ENCODE measurements at places on chromosomes 16 and 17.
A peak's percentile ranks its signal among the peaks of the same experiment; 100 is the strongest.

GRCh38 chr16:85675251-85675874, 13.4 kb downstream of the GINS2 start:
- peak; percentile 42 for DNase-seq

DNA sequence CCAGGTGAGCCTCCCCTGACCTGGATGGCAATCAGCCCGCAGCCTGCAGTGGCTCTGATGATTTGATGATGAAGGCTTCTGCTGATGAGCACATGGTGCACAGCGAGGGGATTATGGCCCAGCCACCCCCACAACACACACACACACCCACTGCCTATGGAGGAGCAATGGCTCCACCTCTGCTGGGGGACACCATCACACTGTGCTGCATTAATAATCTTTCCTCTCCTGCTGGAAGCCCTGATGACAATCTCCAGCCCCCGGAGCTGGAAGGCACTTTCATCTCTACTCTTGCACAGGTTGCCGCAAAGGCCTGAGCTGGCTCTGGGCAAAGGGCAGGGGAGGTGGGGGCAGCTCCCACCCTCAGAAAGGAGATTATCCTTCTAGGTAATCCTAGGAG, 79.9 kb downstream of the PLXDC1 start:
- DNase-seq, result no peak

- no peak for DNase-seq
Measured at GRCh38 chr16:12144355-12144754, 167.8 kb downstream of the SNX29 start.

DNA sequence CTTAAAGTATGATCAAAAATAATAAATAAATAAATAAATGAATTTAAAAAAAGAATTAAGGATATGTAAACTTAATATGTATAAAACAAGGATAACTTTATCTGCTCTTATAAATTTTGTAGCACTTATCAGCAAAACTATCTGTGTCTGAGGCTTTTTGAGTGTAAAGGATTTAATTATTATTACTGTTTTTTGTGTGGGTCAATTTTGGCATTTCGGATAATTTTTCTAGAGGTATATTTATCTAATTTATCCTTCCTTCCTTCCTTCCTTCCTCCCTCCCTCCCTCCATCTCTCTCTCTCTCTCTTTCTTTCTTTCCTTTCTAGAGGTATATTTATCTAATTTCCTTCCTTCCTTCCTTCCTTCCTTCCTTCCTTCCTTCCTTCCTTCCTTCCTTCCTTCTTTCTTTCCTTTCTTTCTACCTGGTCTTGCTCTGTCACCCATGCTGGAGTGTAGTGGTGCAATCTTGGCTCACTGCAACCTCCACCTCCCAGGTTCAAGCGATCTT, 120.8 kb downstream of the ABCA8 start:
- no peak for DNase-seq

GRCh38 chr16:47045023-47045422, 71.5 kb upstream of the DNAJA2 start:
- DNase-seq, result no peak

GRCh38 chr17:46935658-46936266, 12.8 kb downstream of the GOSR2 start:
- no peak for DNase-seq

DNA sequence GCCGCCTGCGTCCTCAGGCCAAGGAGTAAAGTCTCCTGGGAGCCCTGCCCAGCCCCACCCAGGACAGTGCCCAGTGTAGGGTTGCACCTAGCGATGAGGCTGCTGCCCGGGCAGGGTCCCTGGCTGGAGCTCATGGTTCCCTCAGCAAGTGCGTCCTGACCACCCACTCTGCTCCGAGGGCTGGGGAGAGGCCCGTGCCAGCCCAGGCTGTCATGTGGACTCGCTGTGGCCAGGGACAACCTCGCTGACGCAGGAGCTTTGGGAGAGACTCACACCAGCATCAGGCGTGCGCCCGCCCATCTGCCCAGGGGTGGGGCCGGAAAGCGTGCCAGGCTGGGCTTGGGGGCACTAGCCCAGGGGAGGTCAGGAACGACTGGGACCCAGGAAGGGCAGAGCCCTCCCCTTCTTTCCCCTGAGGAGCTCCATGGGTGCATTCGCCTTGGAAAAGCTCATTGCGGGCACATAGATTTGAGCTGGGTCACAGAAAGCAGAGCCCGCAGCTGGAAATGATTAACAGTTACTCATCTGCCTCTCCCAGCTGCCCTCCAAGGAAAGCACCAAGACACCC, 19.7 kb downstream of the DPEP1 start:
- DNase-seq, result no peak

DNA sequence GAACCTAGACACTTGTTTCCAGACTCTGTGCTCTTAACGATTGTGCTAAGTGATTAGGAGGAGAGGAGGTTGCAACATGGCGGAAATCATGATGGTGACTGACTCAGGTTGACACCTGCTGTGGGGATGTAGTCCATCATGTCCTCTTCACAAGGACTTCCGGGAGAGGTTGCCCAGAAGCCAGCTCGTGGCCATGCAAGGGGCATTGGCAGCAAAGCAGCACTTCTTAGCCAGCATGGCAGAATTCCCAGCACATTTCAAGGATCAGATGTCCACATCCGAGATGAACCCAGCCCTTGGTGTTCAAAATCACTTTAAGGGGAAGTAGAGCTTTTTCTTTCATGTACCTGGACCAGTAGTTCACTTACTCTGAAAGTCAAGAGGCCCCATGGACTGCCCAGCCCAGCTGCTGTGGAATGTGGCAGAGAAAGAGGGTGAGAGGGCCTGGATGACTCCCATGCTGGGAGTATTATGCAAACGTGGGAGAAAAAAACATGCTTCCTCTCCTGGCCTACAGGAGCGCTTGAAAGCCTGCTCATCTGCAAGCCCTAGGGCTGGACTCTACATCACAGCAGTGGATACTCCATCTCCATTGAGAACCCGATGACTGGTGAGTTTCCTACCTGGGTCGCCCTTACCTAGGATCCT, 65.5 kb downstream of the IRX6 start:
- DNase-seq, result no peak

DNA sequence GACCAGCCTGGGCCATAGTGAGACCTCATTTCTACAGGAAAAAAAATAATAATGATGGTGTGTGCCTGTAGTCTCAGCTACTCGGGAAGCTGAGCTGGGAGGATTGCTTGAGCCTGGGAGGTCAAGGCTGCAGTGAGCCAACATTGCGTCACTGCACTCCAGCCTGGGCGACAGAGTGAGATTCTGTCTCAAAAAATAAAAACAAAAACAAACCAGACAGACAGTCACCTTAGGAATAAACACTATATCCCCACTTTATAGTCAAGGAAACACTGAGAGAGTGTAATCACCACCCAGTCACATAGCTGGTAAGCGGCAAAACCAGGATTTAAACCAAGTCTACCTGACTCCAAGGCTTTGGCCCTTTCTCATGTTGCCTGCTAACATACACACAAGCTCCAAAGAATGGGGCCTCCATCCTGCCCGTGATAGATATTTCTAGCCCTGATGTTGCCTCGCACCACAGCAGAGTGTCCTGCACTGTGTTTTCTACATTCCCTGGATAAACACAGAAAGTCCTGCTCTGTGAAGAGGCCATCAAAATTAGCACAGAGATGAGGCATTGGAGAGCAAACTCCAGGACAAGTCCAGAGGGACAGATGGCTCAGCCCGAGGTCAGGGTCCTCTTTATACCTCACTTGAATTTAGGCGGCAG, 66.1 kb upstream of the SMURF2 start:
- DNase-seq, result peak; percentile 60

DNA sequence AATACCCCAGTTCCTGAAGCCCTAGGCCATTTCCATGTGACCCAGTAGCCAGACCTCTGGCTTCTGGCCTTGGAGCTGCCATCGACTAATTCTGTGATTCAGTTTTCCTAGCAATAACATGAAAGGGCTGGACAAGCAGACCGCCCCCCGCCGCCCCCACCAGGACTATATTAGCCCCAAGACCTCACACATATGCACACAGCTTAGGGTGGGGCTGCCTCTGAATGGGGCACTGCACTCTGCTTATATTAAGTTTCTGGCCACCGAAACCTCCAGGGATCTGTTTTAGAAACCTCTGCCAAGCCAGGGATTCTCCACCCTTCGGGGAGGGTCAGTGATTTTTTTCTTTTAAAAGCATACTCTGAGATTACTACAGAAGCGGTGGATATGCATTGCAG, 2.3 kb downstream of the RAB11FIP4 start:
- DNase-seq, result no peak

DNA sequence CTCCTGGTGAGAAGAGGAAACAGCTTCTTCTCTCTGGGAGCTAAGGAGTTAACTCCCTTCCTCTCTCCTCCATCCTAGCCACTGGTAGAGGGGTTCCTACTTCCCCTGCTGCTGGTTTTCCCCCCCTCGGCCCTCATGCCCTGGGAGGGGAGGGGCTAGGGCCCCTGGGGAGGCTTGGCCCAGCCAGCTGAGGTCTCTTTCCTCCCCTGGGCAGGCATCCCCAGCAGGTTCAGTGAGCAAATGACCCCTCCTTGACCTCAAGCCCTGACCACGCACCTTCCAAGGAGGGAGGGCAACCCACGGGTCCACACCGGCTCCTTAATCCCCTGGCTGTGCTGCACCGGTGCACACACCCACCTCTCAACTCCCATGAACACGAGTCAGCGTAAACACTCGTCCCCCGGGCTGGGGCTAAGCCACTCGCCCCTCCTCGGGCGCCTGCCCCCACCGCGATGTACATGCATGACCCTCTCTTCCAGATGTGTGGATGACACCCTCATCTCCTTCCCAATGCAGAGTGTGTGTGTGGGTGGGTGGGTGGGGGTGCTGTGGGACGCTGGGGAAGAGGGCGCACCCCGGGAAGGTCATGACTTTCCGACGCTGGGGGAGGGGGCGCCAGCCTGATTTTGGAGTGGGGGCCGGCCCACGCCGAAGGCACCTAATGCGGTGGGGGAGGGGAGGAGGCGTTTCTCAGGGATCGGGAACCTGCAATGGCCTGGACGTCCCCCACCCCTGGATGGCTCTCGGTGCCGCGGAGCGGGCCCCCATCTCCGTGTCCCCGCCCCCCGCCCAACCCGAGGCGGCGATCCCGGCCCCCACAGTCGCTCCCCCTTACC, 33.7 kb downstream of the SRCIN1 start:
- no peak for DNase-seq

GRCh38 chr16:74867281-74867849, 92.7 kb upstream of the FA2H start:
- no peak for DNase-seq

DNA sequence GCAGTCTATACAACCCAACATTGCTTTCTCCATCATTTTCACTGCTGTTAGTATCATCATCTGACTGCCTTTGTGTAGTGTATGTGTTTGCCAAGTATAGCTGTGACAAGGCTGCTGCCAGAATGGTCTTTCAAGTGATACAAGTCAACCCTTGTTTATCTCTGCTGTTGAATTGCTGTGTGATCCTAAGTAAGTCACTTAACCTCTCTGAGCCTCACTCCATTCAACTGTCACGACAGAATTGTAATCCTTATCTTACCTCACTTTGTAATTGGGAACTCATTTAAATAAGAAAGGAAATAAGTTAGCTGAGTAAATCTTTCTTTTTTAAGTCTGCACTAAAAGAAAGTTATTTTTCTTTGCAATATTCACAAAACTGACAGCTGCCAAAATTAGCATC, 340.6 kb downstream of the CA10 start:
- DNase-seq, result no peak

GRCh38 chr16:3028716-3029319, 5.0 kb downstream of the THOC6 start:
- peak; percentile 12 for DNase-seq

DNA sequence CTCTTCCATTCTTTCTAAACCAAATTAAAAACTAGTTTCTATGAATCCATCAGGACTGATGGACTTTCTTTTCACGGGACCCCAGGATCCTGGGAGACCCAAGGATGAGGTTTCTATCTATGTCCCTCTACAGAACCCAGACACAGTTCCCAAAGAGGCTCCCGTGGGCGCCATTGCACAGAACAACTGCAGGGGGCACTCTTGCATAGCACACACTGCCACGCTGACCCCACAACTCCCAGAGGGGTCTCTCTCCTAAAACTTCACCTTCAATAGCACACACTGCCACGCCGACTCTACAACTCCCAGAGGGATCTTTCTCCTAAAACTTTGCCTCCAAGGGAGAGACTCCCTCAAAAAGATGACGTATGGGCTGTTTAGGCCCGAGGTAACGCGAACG, 9.0 kb downstream of the ABR start:
- no peak for DNase-seq

GRCh38 chr16:79437764-79438751, 162.5 kb downstream of the MAF start:
- DNase-seq, result peak; percentile 29

DNA sequence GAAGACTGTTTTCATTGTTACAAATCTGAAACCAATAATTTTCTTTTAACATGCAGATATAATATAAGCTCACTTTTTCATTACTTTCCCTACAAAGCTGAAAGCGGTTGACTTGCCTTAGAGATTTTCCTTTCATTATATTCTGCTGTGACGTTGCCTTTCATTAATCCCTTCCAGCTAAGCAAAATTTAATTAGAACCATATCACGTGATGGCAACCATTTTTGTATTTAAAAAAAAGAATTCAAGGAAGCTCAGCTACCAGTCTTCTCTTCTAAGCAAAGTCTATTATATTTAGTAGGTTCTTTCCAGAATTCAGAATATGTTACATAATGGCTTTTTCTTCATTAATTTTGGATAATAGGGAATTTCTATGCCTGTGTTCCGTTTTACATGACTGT, 186.5 kb downstream of the PRKCA start:
- DNase-seq, result no peak

- DNase-seq, result no peak
Measured at GRCh38 chr16:85103114-85104079, 8.9 kb downstream of the CIBAR2 start.

DNA sequence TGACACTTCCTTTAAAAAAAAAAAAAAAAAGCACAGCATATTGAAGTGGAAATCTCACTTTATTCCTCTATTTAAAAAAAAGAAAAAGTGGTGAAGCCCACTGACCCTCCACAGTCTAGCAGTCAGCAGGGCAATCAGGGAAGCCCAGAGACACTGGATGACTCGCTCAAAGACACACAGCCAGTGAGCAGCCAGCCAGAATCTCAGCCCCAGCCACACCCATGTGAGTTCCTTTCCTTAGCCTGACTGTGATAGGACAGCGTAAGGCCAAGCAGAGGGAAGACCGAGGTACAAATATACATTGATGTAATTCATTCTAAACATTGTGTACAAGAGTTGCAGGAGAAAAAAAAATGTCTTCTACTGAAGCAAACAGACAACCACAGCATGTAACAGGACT, 22.5 kb downstream of the XPO6 start:
- DNase-seq, result no peak

DNA sequence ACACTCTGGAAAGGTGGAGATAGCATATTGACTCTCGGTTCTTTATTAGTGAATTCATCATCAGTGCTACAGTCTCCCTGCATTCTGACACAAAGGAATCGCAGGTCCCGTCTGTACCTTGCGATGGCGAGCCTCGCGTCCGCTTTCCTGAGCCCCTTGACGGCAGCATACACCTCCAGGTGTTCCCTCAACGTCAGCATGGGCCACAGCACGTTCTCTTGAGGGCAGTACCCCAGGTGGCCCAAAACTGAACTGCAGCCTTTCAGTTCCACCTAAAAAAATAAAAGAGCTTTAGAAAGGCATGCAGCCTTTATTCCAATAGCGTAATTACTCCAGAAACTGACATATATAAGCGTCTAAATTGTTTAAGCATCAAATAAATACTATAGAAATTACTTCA, 24.2 kb upstream of the ABCA9 start:
- DNase-seq, result no peak

GRCh38 chr17:38454532-38454931, 26.3 kb downstream of the ARHGAP23 start:
- DNase-seq, result no peak

- DNase-seq, result no peak
Measured at GRCh38 chr17:41565338-41565737, 6.5 kb downstream of the KRT9 start.

GRCh38 chr17:67365738-67366192, 612 bp downstream of the PSMD12 start:
- DNase-seq, result peak; percentile 50
